Thoracic aorta endothelial cell (primary cell): ENCODE measurements at places on chromosomes 11 and 22. TPM values are rescaled to one million over a fixed set of nuclear protein-coding genes. Genes with fewer than 3 reads are reported as not detected.

The CHRM4 gene
- 0.07 and 0.13 TPM in 2 replicates for total RNA-seq

The GLB1L2 gene
- total RNA-seq, result 0.27 and 0.93 TPM in 2 replicates

The POU2AF1 gene
- not detected in 2 replicates for total RNA-seq

The DCPS gene
- 15.2 and 18.9 TPM in 2 replicates for total RNA-seq

The SHANK3 gene
- total RNA-seq, result 36.4 and 54.3 TPM in 2 replicates

The LRP4 gene
- total RNA-seq, result 0.93 and 1.5 TPM in 2 replicates

The ZBED5 gene
- 33.4 and 38.3 TPM in 2 replicates for total RNA-seq
